ENCODE measurements at places on chromosomes 6 and 20. TPM values are rescaled to one million over a fixed set of nuclear protein-coding genes. Genes with fewer than 3 reads are reported as not detected.

DNA sequence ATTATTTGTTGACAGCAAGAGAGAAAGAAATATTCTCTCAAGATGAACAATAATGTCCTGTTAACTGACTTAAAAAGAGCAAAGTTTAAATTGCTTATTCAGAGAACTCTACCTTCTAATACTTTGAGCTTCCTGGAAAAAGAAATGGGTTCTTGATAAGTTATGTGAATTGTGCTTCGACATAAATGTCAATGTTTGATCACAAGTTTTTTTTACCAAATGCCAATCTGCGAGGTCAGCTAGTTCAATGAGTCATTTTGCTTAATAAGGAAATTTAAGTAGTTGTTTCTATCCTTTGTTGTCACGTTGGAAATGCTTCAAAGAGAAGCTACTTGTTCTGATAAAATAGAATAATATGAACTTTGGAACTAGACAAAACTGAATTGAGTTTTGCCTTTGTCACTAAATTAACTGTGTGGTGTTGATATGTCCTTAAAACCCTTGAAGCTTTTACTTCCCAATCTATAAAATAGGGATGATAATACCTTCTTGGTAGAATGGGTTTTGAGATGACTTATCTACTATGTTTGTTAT, 642.1 kb upstream of the FLRT3 start:
- DNase-seq: no peak

DNA sequence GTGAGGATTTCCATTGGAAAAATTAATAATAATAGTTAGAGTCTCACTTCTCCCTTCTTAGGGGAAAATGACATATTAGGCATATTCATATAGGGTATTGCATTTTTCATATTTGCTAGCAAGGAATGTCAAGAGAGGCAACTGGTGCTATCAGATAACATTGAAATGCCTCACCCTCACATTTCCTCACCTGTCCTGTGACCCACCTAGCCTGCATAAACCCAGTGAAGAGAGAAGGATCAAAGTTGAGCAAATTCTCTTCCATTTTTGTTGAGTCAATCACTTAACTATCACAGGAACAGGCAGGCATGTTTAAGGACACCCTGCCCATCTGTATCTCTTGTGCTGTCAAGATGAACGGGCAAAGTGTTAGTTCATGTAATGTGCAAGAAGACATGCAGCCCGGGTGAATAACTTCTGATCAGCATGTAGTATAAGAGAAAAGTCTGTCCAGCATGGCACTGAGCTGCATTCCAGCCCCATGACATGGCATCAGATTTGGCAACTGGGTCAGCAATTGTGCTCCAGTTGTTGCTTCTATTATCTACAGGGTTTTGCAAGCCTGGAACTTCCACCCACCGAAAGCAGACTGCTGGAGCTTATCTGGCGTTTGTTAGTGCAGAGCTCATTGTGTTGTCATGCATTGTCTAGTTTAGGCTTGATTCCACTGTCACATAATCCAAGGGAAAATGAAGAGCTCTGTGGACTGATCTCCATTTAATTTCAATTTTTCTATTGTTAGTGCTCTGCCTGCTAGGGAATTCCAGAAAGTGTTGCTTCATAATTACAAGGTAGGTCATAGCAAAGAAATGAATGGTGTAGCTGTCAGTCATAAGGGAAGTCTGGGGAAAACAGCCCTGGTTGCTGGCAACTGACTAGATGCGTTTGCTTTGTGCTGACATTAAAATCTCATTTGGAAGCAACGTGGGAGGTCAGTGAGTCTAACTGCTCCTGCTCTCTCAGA, 138.4 kb upstream of the TNFAIP3 start:
- no peak for DNase-seq

DNA sequence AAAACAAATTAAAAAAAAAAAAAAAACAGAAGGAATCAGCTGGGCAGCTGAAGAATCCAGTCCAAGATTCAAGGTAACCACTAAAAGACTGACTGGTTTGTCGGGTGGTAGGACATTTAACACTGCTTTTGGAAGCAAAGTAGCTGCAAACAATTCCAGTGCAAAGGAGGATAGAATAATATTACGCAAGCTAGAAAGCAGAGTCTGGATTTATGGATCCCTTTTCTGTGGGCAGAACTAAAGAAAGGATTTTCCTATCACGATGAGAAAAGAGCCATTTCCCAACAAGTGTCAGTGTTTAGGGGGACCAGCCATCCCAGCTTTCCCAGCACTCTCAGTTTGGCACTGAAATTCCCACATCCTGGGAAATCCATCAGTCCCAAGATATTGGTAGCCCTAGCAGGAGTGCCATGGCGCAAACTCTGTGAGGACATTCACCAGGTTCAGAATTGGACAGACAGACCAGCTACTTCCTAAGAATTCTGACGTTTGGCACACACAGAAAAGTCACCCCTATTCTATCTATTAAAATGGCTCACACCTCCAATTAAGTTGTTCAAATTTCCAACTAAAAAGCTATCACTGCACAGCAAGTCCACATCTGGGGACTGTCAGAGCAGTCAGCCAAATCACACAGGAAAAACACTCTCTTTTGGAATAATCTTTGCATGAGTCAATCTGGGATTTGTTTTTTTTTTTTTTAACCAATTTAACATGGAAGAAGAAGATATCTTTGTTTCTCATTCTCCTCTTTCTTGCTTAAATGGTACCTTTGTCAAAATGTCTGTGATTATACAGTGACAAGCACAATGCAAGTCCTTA, 356.8 kb upstream of the ARID1B start:
- no peak for DNase-seq

GRCh38 chr6:22467645-22468044, 101.7 kb upstream of the HDGFL1 start:
- no peak for DNase-seq

GRCh38 chr20:36092398-36093024, 62.0 kb upstream of the EPB41L1 start:
- no peak for DNase-seq

DNA sequence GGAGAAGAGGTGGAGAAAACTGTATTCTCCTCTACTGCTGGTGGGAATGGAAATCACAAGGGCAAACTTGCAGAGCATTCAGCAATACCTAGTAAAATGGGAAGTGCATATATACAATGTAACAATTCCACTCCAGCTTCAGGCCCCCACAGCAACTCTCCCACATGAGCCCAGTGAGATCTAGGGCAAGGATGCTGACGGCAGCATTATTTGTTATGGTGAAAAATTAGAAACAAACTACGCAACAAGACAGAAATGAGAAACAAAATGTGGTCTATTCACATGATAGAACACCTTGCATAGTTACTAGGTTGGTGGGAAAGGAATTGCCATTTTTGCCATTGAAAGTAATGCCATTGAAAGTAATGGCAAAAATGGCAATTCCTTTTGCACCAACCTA, 98.9 kb upstream of the SRSF6 start:
- DNase-seq: no peak

GRCh38 chr6:42819803-42820511, 38.1 kb downstream of the BICRAL start:
- DNase-seq: no peak

DNA sequence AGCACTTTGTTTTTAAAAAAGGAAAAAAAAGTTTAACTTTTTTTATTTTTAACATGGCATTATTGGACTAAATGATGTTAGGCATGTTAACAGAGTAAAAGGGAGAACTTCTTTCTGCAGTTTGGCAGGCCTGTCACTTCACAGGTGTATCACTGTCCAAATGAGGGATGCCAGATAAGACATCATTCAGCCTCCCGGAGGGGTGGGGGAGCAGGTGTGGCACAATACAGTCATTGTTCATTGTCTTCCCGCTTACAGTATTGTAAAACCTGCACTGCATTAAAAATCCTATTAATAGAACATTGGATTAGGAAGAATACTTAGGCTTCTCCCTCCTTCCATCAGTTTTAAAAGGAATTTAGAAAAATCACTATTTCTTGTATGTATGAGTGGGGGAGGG, 80.7 kb downstream of the CARMIL1 start:
- no peak for DNase-seq

DNA sequence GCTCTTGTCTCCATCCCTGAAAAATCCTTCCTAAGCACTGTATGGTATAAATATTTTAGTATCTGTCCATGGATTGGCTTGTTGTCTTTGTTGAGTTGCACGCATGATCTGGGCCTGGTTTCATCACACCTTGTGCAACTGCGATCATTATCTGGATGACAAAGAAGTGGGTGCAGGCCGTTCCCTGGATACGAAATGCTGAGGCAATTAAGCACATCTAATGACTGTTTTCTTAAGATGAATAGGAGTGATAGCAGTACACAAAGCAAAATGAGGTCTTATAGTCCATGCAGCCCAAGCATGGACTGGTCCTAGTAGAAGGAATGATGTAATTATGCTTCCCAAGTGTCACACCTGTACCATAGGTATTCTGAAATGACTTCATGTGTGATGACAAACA, 47.8 kb downstream of the SLC35D3 start:
- no peak for DNase-seq

- no peak for DNase-seq
Observed at GRCh38 chr6:20169119-20169557, 43.1 kb downstream of the MBOAT1 start.

GRCh38 chr6:92339936-92340640, 1079.3 kb downstream of the EPHA7 start:
- no peak for DNase-seq

DNA sequence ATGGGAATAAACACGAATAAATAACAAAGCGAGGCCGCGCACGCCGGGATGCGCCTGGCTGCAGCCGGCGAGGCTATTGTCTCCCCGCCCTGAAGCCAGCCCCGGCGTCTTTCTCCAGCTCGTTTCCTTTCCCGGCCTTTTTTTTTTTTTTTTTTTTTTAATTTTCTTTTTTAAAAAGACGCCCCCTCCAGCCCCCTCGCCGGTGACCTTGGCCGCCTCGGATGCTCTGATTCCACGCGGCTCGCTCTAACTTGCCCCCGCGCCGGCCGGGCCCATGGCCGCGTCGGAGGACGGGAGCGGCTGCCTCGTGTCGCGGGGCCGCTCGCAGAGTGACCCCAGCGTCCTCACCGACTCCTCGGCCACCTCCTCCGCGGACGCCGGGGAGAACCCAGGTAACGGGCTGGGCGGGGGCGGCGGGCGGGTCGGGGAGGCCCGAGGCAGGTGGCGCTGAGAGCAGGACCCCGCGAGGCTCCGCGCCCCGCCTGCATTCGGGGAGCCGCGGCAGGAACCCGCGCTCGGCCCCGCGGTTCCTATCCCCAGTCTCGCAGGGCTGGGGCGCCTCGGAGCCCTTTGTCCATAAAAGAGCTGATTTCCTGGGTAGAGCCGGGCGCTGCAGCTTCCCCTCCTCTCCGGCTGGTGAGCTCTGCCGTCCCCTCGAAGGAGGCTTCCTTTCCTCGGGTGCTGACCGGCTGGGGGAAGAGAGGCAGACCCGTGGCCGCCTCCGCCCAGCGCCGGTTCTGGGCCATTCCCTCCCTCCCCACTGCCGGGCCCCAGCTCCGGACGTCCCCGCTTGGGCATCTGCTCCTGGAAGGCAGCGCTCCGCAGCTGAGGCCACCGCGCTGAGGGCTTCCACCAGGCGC, 631 bp downstream of the PHACTR3 start:
- no peak for DNase-seq

- no peak for DNase-seq
Observed at GRCh38 chr20:1840817-1841553, 54.2 kb upstream of the SIRPA start.

DNA sequence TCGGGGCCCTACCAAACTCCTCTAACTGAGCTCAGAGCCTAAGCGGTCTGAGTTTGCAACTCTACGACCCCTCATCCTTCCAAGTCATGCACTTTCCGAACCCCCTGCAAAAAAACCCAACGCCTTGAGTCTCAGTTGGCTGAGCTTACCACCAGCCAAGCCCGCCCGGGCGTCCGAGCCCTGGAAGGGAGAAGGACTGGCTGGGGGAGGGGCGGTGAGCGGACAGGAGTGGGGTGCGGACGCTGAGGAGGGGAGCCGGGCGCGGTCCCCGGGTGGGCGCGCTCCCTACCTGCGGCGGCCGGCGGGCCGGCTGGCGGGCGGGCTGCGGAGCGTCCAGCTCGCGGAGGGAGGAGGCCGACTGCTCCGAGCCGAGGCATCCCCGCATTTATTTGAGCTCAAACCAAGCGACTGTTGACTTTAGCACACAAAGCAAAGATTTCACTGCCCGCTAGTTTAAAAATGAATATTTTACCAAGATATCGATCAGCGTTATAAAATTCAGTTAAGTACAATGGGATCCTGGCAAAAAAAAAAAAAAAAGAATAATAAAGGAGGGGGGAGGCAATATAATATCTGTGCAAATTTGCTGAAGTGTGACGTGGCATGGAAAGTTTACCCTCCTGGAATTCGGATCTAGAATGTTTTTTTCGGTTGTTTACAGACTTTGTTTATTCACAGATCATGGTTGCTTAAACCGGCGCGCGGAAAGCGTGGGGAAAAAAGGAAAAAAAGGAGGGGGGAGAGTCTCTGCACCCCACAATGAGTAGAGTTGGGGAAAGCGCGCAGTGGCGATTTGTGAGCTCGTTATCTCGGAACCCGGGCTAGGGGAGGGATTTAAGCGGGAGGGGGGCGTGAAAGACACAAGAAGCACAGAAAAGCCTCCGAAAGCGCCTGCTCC, 5.9 kb downstream of the FOXA2 start:
- no peak for DNase-seq

DNA sequence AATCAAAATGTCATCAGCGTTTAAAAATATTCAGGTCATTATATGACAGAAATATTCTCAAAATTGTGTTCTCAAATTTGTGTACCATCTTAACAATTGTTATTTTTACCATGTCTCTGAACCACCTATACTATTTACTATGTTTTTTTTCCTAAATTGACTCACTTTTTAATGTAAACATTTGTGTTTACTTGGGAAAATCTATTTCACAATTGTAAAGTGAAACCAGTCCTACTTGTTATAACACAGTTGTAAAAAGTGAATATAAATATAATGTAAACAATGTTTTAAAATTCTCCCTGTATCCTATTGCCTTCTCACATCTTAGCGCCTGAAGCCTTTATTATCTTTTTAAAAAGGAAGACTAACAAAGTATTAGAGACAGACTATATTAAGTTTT, 83.5 kb downstream of the ADGRG6 start:
- DNase-seq: no peak

The CST2 gene
- not detected for total RNA-seq

The TMEM244 gene
- total RNA-seq: not detected

The SAMD5 gene
- total RNA-seq: 1.3 TPM

Measured in ascending aorta (tissue), 2 donors.